ENCODE measurements at places on chromosomes 11 and 22. TPM values are rescaled to one million over a fixed set of nuclear protein-coding genes. Genes with fewer than 3 reads are reported as not detected.

- no peaks in the 10 kb centered on the region for H3K4me1 ChIP-seq
- H3K27ac ChIP-seq, result no peak overlapping the region
- H3K27me3 ChIP-seq, result no peaks in the 10 kb centered on the region
- no peak overlapping the region for H3K4me3 ChIP-seq
These were observed 55.9 kb downstream of the SHISAL1 start for GRCh38 chr22:44256556-44257485.

DNA sequence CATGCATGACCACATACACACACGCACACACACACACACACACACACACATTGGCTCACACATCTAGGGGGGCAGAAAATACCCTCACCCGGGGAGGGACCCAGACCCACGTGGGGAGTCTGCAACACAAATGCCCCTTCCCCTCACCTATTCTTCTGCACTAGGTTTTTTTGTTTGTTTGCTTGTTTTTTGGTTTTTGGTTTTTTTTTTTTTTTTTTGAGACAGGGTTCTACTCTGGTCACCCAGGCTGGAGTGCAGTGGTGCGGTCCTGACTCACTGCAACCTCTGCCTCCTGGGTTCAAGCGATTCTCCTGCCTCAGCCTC lies 28.4 kb downstream of the WEE1 start:
- peaks cover 6% of the 10 kb centered on the region for H3K4me1 ChIP-seq
- no peaks in the 10 kb centered on the region for H3K27me3 ChIP-seq
- no peak overlapping the region for H3K27ac ChIP-seq
- DNase-seq, result no peak
- no peak overlapping the region for H3K4me3 ChIP-seq

GRCh38 chr11:107050121-107050520 lies 31.8 kb upstream of the GUCY1A2 start:
- H3K27me3 ChIP-seq, result no peaks in the 10 kb centered on the region
- DNase-seq, result no peak
- H3K4me3 ChIP-seq, result no peak overlapping the region
- H3K36me3 ChIP-seq, result no peaks in the 10 kb centered on the region
- H3K27ac ChIP-seq, result no peak overlapping the region

GRCh38 chr11:128761339-128761738 lies 67.5 kb downstream of the FLI1 start:
- H3K27me3 ChIP-seq, result no peaks in the 10 kb centered on the region
- no peak for DNase-seq
- no peak overlapping the region for H3K27ac ChIP-seq

GRCh38 chr22:23145878-23146470 lies 697 bp downstream of the RAB36 start:
- H3K27me3 ChIP-seq, result no peaks in the 10 kb centered on the region
- H3K36me3 ChIP-seq, result no peaks in the 10 kb centered on the region
- H3K4me1 ChIP-seq, result peaks cover 21% of the 10 kb centered on the region
- peak overlapping the region; percentile 36 for H3K27ac ChIP-seq
- DNase-seq, result no peak
- H3K4me3 ChIP-seq, result peak overlapping the region; percentile 9

DNA sequence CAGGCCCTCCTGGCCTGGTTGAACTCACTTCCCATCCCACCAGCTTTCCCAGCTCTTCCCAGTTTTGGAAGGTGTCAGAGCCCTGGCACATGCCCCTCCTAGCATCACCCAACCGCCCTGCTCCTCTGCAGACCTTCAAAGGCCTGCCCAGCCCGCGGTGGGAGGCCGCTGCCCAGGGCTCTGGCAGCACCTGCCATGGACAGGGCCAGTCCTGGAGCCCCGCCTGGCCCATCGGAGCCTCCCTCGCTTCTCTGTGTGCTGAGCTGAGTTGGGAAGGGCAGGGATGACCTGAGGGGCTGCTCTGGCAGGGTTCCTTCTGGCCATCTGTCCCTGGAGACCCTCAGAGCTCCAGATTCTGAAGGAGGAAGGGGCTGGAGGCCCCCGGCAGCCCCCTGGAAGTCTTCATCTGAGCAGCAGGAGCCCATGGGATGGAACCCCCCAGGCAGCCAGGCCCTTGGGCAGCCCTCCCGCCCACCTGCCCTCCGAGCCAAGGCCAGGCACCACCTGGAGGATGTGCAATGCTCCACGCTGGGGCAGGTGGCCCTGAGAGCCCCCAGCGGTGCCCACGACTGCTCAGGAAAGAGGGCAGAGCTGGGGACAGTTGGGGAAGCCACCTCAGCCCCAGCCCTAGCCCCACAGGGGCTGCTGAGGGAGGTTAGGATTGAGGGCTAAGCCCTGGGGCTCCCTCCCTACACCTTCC lies 3.6 kb downstream of the LSP1 start:
- H3K4me1 ChIP-seq, result no peaks in the 10 kb centered on the region
- no peak for DNase-seq
- no peaks in the 10 kb centered on the region for H3K27me3 ChIP-seq
- H3K36me3 ChIP-seq, result no peaks in the 10 kb centered on the region
- H3K4me3 ChIP-seq, result no peak overlapping the region

GRCh38 chr11:62553080-62553838 lies 6.7 kb upstream of the AHNAK start:
- H3K27me3 ChIP-seq, result no peaks in the 10 kb centered on the region
- no peaks in the 10 kb centered on the region for H3K36me3 ChIP-seq
- no peak overlapping the region for H3K4me3 ChIP-seq
- H3K4me1 ChIP-seq, result peaks cover 72% of the 10 kb centered on the region
- peak; percentile 93 for DNase-seq
- H3K27ac ChIP-seq, result peak overlapping the region; percentile 99

Gene IL10RA
- 0.90 TPM for polyA plus RNA-seq

Gene SCO2
- 11.2 TPM for polyA plus RNA-seq

Gene OR52J3
- not detected for polyA plus RNA-seq

Gene TEX12
- polyA plus RNA-seq, result not detected

All from hepatocyte (in vitro differentiated cells).